T-helper 17 cell (primary cell): ENCODE measurements at places on chromosomes 11 and 22.

GRCh38 chr11:46120346-46121300 lies 631 bp downstream of the PHF21A start:
- no peak for DNase-seq

- DNase-seq, result no peak
Measured at GRCh38 chr11:75823415-75823814, 8.4 kb downstream of the UVRAG start.

DNA sequence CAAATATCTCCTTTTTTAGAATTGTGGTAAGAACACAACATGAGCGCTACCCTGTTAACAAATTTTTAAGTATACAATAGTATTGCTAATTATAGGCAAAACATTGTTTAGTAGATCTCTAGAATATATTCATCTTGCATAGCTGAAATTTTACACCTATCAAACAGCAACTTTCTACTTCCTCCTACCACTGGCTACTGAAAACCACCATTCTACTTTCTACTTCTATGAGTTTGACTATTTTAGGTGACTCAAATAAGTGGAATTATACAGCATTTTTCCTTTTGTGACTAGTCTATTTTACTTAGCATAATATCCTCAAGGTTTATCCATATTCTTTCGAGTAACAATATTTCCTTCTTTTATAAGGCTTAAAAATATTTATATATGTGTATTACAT lies 128.4 kb downstream of the FAM76B start:
- DNase-seq, result no peak

- no peak for DNase-seq
Measured at GRCh38 chr11:83427501-83427900, 141.3 kb upstream of the CCDC90B start.

DNA sequence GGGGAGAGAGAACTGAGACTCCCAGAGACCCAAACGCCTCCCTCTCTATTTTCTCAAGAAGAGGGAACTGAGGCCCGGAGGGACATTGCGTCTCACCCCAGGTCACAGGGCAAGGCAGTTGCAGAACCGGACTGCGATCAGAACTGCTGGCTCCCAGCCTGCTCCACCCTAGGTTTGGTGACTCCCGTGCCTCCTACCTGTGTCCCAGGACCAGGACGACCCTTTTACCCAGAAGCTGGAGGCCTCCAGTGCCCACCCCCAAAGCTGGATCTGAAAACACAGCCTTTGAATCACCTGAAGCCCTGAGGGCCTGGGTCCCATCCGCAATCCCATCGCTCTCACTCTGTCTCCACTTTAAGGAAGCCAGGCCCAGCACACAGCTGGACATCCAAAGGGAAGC lies 1.4 kb downstream of the GSTT4 start:
- DNase-seq, result no peak
